DMS 273 treated with DMSO at 0.1 percent for 48 hours (cell line): ENCODE measurements at places on chromosomes 6 and 20.

DNA sequence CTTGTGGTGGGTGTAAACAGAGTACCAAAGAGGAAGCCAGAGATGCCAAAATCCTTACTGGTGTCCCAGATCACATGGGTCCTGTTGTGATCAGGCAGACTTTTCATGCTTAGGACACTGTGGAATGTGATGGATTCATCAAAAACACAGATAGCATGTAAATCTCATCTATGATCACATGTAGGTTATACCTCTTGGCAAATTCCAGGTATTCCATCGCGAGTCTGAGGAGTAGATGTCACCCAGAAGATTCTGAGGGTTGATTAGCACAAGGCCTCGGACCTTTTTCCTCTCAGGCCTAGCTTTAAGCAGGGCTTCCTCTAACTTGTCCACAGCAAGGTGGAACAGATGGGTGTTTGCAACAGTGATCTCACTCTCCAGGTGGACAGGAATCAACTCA is 28.3 kb upstream of the SSR1 start:
- DNase-seq = no peak

DNA sequence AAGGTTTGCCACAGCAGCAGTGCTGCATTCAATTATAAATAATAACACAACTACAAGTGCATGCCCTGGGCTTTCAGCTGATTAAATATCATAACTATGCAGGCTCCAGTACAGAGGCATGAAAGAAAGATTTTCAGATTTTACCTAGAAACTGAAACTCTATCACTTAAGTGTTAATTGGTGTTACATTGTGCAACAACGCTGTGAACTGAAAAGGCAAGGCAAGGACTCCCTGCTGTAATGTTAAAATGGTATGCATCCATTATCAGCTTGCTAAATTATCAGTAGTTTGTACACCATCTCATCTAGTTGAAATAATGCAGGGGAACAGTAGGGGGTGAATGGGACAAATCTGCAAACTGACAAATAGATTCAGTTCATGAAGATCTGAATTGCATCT is 976.7 kb upstream of the MANEA start:
- no peak for DNase-seq

DNA sequence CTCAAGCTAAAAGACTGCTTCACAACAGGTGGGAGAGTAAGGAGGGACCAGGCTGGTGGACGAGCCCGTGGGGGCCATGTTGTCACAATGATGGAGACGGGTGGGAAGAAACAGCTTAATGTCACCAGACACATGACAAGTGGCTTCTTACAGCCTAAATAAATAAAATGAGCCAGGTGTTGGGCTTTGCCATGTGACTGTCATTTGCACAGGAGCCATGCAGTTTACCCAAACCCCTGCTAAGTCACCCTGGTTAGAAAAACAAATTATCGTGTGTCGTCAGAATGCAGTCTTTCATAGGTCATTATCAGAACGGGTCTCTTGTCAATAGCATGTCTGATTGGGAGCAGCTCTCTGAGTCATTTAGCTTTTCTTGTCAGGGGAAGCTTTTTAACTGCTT is 18.5 kb downstream of the BTBD3 start:
- no peak for DNase-seq

DNA sequence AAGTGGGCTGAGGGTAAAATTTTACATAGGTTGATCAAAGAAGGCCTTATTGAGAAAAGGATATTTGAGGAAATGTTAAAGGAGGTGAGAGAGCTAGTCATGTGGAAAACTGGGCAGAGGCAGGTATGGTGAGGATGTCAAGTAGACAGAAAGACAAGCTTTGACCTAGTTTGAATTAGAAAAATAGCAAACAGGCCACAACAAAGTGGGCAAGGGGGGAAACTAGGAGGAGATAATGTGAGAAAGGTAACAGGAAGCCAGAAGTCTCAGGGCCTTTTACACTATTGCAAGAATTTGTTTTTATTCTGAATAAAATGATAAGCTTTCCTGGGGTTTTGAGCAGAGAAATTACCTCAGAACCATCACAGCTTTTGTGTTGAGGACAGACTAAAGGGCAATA is 115.7 kb downstream of the RWDD2A start:
- no peak for DNase-seq

GRCh38 chr20:30816182-30816645 is 441.2 kb upstream of the DEFB115 start:
- no peak for DNase-seq

GRCh38 chr20:56420940-56421688 is 9.1 kb downstream of the CASS4 start:
- no peak for DNase-seq

DNA sequence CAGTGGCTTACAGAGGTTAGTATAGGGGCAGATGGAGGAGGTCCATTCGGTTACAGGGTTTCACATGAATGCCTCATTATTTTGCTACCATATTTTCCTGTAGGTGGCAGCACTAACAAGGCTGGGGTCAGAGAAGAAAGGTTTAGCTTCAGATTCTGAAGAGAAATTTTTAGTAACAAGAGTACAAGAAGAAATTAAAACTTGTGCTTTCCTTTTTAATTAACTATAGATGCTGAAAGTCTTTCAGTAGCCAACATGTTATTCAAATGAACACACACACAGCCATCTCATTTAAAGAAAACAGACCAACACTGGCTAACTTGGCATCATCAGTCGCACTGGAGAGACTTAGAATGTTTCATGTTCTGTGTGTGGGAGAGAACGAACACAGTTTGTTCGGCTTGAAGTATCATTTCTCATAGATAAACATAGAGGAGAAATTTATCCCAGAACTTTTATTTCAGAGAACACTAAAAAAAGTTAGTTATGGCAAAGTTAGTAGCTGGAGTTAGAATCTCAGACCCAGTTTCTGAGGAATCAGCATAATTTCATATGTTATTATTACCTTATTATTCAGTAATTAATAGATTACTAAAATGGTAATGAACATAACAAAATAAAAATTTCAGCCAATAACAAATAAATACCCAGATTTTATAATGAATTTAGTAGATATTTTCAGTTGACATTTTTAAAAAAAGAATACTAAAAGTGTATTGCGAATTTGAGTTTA is 314.0 kb upstream of the RSPO3 start:
- DNase-seq = peak; percentile 2

- no peak for DNase-seq
These were observed 257.1 kb downstream of the BMP7 start for GRCh38 chr20:57009355-57009754.

- DNase-seq = no peak
These were observed 27.4 kb downstream of the PMEPA1 start for GRCh38 chr20:57682184-57683101.

DNA sequence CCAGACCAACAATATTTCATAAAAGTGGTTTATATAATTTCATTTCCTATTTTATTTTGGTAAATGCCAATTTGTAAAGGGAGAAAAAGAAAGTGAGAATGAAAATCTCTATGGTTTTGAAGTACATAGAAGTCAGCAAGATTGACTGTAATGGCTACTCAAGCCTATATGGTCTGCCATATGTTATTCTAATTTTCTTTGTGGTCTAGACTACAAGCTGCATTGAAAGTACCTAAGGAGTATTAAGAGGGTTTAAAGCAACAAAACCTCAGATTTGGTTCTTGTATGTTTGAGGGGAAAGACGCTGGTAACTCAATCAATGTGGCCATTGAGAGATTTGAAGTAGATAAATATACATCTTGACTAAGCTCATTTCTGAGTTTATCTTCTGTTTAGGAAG is 193.5 kb upstream of the EYA4 start:
- DNase-seq = no peak

DNA sequence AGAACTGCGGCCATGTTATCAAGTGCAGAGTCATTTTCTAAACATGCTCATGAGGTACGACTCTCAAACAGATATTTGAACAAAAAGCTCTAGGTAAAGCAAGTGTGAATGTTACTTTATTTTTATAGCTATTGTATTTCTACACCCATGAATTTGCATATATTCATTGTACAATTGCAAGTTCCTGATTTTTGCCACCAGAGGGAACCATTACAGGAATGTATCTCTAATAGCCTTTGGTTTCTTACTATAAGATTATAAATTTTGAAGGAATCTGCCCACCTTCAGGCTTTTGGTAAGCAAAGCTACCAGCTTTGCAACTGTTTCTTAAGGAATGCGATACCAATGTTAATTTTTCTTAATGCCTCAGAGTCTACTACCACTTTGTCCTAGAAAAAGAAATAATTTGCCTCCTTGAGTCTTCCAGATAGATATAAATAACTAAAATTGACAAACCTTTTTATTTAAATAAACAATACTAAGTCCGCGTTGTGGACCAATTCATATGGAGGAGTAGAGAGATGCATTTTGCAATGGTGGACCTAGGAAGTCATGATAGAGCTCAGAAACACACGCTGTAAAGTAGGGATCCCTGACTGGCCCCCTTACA is 125.4 kb upstream of the SAMD5 start:
- DNase-seq = no peak
